ENCODE measurements at places on chromosomes 3 and 15.

DNA sequence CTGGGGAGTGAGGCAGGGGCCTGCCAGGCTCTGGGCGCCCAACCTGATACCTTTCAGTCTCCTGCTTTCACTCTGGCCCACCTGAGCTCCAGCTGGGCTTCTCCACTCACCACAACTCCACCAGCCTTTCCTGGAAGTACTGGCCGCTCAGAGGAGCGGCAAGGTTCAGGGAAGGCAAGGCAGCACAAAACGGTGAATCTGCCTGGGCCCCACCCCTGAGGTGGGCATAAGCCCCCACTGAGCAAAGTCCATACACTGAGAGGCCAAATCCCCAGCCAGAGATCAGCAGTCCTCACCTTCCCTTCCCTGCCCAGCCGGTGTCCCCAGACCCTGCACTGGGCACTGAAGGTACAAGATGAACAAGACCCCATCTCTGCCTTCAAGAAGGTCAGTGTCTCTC, 70.7 kb downstream of the TLE3 start:
- DNase-seq = no peak

DNA sequence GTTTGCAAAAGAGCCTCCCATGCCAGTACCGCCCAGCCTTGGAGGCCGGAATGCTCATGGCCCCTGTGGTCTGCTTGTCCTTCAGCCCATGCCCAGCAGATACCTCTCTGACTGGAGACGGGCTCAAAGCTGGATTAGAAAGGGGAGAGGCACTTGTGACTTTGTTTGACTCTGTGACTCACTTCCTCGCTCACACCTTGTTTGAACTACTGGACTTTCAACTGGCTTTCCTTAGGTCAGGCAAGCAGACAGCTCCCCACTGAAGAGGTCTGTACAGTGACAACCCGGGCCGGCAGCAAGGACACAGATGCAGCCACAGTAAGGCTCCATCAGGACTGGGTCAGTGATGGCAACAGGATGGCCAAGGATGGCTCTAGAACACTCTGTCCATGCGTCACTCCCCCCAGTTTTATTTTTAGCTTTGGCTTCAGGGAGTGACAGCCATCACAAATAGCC, 98.6 kb upstream of the ABHD17C start:
- no peak for DNase-seq

DNA sequence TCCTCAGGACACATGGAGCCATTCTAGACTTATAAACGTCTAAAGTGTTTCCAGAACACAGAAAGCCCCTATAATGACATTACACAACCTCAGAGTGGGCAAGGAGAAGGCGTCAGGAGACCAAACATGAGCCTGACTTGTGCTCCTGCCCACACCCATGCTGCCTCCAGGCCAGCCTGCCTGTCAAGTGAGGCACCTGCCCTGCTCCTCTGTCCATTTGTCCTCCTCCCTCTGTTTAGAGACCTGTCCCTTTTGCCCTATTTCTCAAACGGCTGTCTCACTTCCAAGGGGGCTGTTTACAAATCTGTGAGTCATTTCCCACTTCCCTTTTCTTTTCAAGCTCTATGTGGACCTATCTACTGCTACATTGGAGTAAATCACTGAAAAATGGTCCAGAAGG, 21.0 kb downstream of the ZDHHC3 start:
- no peak for DNase-seq

DNA sequence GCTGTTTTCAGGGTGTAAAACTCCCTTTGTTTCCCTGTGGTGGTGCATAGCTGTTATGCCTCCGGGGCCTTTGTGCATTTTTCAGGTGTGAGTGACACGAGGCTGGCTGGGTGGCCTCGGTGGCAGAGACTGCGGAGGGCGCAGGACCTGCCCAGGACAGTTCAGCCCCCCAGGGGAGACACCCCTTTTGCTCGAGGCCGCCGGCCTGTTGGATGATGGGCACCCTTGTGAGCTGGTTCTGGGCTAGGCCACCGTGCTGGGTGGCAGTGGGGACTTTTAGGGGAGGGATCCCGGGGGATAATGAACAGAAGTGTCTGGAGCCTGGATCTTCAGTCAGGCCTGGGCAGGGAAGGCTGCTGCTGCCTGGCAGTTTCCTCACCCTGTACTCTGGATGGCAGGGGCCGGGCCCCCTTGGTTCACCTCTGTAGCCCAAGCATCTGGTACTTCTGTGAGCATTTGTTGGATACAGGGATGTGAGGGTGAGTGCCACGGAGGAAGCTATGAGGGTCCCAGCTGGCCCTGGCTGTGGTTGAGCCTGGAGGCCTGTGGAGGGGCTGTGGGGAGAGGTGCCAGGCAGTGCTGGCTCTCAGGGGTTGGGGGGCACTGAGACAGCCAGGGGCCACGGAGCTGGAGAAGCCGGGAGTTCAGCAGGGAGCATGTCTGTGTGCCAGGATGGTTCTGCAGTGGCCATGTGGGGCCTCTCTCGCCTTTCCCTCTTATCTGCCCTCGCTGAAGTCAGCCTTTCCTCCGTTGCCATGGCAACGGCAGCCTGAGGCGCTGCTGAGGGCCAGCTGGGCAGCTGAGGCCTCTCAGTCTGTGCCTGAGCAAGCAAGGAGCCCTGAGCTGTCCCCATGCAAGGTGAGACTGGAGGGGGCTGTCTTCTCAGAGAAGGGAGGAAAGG, 49.0 kb downstream of the KY start:
- DNase-seq = no peak

DNA sequence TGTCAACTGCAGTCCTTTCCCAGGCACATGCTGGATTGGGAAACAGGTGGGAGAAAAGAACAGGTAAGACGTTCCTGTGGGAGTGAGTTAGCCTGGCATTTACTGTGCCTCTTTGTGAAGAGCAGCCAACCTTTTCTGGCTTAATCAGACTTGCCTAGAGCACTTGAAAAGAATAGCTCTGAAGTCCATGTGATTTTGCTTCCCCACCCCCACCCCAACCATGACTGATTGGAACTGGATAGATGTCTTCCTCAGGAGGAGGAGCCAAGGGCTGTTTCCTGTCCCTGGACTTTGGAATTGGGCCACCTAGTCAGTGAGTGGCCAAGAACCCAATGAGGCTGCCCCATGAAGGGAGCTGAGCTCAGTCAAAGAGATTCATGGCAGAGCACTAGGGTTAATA, 4.7 kb upstream of the TMEM41A start:
- DNase-seq = no peak

GRCh38 chr3:187844708-187845107, 99.4 kb upstream of the BCL6 start:
- no peak for DNase-seq

DNA sequence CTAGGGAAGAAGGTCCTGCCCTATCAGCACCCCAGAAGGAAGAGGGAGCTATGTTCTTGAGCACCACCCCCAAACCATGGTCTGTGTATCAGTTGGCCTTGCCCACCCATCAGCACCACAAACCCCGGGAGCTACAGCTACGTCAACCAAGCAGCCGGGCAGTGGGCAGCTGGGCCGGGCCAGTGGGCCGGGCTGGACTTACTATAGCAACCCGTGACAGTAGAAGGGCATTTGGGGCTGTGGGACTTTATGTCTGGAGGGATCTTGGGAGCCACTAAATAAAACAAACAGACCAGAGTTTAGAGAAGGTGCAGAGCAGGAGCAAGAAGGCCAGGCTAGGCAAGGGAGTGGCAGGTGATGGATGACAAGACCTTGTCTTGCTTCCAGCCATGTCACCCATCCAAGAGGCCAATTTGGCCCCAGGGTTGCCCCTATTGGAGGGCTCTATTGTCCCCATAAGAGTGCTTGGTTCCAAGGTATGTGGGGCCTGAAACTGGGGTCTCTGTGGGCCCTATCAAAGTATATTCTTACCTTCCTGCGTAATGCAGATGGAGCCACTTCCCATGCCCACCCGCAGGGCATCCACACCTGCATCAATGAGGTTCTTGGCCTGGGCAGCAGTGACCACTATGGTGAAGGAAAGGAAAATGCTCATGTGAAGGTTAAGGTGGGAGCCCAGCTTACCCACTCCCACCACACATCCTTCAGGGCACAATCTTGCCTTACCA, 3.2 kb downstream of the IMPDH2 start:
- DNase-seq = no peak

DNA sequence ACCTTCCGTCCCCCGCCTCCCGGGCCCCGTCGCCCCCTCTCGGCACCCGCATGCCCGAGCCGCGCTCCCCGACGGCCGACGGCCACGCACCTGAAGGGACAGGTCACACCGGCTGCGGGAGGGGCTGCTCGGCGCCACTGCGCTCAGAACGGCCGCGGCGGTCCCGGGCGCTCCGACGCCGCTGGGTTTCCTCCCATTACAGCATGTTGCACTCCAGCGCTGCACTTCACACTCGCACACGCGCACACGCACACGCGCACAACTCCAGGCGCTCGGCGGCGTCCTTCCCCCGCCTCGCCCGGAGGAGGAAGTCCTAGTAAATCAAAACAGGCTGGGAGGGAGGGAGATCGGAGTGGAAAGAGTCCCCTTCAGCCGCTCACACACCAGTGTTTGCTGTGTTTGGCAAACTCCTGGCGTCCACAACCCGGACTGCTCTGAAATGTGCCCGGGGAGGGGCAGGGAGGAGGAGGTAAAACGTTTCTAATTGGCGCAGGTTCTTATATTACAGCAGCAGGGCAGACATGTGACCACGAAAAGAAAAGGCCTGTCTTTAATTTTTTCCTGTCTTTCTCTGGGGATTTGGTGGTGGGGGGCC, 76.7 kb upstream of the VGLL4 start:
- DNase-seq = peak; percentile 40

DNA sequence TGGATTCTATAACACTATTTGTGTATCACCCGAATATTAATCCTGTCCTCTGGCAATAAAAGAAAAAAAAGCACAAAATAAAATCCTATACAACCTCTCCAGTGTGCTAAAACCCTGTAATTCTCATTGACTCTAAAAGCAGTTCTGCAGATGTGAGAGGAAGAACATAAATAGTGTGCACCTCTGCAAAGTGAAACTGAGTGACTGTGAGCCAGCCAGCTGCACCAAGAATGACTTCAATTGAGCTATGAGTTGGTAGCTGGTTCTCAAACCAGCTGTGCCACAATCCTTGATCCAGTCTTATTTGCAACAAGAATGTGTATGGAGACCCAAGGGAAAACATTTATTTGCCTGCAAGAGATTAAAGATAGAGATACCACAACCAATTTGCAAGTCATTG, 31.2 kb upstream of the COL8A1 start:
- DNase-seq = no peak

- DNase-seq = peak; percentile 43
Measured at GRCh38 chr3:195260280-195260905, 10.6 kb downstream of the XXYLT1 start.

DNA sequence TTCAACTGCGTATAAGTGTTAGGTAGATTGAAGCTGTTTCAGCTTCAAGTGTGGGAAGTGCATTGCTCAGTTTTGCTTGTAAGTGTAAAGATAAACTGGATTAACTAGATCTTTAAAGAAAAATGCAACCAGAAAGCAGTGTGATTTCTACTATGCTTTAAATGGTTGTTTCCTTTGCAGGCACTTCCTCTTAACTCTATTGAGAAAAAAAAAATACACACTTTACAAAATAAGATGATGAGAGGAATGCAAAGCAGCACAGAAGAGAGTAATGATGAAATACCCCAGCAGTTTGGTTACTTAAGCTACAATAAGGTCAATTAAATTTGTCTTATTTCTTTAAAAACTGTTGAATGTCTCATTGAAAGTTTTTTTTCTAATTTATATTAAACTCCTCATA, 40.8 kb downstream of the DPH6 start:
- no peak for DNase-seq

GRCh38 chr3:191235331-191236314, 36.6 kb downstream of the OSTN start:
- DNase-seq = no peak

DNA sequence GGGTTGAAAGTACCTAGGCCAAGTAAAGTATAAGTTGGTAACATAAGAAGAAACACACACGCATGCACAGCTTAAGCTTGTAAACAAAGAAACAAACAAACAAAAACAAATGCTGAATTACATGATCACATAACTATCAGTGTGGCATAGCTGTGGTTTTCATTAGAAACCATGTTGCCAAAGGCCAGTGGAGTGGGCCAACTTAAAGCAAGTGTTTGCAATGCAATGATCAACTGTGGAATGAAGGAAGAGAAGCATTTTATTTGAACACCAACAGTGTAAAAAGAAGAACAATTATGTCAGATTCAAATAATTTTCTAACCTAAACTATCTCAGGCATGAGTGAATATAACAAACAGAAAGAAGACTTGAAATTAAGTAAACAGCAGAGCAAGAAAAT, 199.4 kb upstream of the STRIT1 start:
- DNase-seq = no peak

GRCh38 chr3:184325715-184326369, 11.4 kb downstream of the EIF4G1 start:
- no peak for DNase-seq

All from NCI-H510A (cell line).